ENCODE measurements at places on chromosomes 2 and 18.
A peak's percentile ranks its signal among the peaks of the same experiment; 100 is the strongest.

GRCh38 chr2:30454571-30454970, 7.5 kb downstream of the LCLAT1 start:
- H3K27me3 ChIP-seq = no peaks in the 10 kb centered on the region
- peaks cover 62% of the 10 kb centered on the region for H3K4me1 ChIP-seq
- H3K4me3 ChIP-seq = no peak overlapping the region
- DNase-seq = no peak
- peak overlapping the region; percentile 80 for H3K27ac ChIP-seq
- H3K36me3 ChIP-seq = peaks cover 2% of the 10 kb centered on the region

DNA sequence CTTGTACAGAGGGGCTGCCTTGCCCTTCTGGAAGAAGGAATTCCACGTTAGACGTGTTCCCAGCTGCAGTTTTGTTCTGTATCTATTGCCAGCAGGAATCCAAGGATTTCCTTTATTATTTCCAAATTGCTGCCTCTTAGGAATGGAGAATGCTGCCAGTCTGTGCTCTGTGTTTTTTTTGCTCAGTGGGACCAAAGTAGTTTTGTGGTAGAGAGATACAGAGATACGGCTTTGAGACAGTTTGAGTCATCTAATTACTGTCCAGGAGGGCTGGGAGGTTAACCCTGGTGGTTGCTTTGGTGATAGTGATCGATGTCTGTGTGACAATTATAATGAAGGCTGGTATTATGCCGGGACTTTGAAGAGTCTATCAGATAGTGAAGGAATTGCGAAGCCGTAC, 26.3 kb downstream of the ASAP2 start:
- H3K4me3 ChIP-seq = no peak overlapping the region
- H3K27me3 ChIP-seq = peaks cover 15% of the 10 kb centered on the region
- H3K4me1 ChIP-seq = no peaks in the 10 kb centered on the region
- no peaks in the 10 kb centered on the region for H3K36me3 ChIP-seq

GRCh38 chr18:7457262-7457661, 109.9 kb upstream of the PTPRM start:
- H3K4me3 ChIP-seq = no peak overlapping the region
- H3K27ac ChIP-seq = no peak overlapping the region
- no peaks in the 10 kb centered on the region for H3K4me1 ChIP-seq
- H3K36me3 ChIP-seq = no peaks in the 10 kb centered on the region
- DNase-seq = no peak

DNA sequence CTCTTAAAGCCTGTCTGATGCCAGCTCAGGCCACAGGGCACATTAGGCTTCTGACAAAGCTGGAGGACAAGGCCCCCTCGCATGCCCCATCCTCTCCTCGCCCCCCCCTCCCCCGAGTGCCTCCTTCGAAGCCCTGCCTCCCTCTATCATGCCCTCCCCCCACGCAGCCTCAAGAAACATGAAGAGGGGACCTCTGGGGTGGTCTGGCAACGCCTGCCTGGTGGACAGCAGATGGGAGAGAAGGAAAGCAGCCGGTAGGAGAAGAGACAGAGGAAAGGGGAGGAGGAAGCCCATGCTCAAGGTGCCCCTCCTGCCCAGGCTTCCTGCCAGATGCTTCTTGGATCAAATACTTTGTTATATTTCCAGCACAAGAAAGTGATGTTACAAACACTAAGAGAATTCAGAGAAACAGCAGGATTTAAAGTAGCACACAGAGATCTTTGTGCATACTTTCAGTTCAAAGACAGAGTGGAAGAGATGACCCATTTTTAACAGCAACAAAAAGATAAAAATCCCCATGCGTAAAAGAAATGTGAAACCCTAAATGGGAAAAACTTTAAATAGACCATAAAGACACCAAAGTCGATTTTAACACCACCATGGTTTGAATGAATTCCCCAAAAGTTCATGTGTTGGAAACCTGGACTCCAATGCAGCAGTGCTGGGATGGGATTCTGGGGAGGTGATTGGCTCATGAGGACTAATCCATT, 19.0 kb downstream of the BOK start:
- no peak overlapping the region for H3K27ac ChIP-seq
- DNase-seq = no peak
- peaks cover 9% of the 10 kb centered on the region for H3K4me1 ChIP-seq
- H3K4me3 ChIP-seq = no peak overlapping the region
- H3K27me3 ChIP-seq = no peaks in the 10 kb centered on the region

- no peaks in the 10 kb centered on the region for H3K27me3 ChIP-seq
- H3K27ac ChIP-seq = peak overlapping the region; percentile 80
Observed at GRCh38 chr2:165149439-165149838, 54.4 kb downstream of the SCN3A start.

DNA sequence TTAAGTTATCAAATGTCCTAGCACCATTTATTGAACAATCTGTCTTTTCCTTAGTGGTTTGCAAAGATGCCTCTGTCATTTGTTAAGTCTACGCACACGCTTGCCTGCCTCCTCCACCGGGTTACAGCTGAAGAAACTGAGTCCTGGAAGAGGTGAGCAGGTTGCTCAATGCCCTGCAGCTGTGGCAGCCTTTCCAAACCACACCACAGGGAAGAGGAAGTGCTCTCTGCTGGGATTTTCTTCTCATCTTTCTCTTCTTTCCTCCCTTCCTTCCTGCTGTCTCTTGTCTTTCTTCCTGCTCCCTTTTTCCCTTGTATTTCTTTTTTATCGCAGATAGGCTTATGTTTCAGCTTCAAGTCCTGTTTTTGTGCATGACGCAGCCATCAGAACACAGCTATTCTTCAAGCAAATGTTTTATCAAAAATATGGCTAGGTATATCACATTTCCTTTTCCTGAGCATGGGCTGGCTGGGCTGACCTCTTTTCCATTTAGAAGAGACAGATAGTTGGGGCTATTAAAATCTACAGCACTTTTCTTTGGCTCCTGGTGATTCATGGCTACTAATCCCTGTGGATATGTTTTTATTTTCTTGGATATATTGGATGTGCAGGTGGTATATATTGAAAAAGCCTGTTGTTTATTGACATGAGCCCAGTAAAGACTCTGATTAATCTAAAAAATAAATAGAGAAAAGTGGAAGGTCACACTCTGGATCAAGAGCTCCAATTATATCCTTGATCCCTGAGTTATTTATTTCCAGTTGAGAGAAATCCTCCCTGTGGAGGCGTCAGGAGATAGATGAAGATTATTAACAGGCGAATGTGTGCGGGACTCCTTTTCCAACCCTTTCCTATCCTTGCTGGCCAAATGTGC, 214.6 kb downstream of the TSN start:
- peaks cover 16% of the 10 kb centered on the region for H3K27me3 ChIP-seq
- no peaks in the 10 kb centered on the region for H3K36me3 ChIP-seq
- peaks cover 4% of the 10 kb centered on the region for H3K4me1 ChIP-seq
- DNase-seq = no peak
- H3K27ac ChIP-seq = no peak overlapping the region

GRCh38 chr2:40428439-40428838, 23.5 kb downstream of the SLC8A1 start:
- DNase-seq = no peak
- H3K4me3 ChIP-seq = no peak overlapping the region
- no peak overlapping the region for H3K27ac ChIP-seq
- H3K27me3 ChIP-seq = no peaks in the 10 kb centered on the region
- no peaks in the 10 kb centered on the region for H3K36me3 ChIP-seq

DNA sequence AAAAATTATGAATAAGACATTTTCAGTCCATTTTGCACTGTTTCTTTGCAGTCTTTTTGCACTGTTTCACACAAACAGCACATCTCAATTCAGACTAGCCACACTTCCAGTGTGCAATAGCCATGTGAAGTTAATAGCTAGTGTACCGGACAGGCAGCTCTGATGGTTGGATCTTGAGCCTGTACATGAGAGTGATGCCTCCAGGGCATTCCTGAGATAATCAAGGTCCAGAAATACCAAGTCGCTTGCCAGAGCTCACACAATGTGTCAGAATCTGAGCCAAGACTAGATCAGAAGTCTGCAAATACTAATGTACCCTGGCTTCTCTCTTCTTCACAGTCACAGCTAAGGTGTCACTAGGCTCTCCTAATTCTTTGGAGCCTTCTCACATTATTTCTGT, 180.2 kb downstream of the OSR1 start:
- no peaks in the 10 kb centered on the region for H3K4me1 ChIP-seq
- DNase-seq = no peak
- no peaks in the 10 kb centered on the region for H3K27me3 ChIP-seq
- no peak overlapping the region for H3K4me3 ChIP-seq

DNA sequence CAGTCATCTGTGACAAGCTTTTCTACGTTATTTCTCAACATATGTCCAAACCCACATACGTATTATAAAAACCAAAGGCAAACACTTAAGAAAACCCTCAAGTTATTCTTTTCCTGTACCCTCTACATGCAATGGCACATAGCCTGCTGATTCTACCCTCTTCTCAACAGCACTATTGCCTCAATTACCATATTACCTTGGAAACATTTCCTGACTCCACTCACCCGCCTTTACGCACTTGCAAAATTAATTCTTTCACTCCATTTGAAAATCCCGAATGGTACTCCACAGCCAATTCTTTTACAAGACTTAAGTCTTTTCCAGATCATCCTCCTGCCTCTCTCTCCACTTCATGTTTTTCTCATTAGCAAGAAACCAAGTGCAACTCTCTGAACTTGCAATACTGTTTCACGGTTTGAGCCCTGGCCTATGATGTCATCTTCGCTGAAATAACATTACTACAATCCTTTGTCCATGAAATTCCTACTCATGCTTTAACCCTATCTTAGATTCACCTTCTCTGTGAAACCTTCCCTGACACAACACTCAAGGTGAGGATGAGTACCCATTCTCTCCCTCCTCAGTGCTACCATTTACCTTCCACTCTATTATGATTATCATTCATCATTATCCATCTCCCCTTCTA, 29.0 kb downstream of the SESTD1 start:
- peak overlapping the region; percentile 5 for H3K27ac ChIP-seq
- DNase-seq = no peak
- H3K27me3 ChIP-seq = no peaks in the 10 kb centered on the region
- peaks cover 76% of the 10 kb centered on the region for H3K4me1 ChIP-seq
- H3K4me3 ChIP-seq = no peak overlapping the region

DNA sequence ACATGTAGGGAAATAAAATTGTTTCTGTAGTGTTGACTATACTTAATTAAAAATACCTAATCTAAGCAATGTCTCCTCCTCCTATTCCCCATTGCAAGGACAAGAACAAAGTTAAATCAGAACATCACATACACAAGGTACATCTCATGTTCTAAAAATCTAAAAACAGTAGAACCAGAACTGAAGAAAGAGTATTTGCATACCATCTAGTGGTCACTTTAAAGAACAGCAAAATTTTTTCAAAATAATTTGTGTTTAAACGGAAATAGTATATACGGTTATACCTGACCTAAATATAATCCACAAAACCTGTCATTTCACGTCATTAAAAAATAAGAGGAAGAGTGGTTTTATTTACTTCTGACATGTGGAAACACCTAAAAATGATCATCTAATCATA, 294.3 kb upstream of the KCNH7 start:
- no peaks in the 10 kb centered on the region for H3K27me3 ChIP-seq
- H3K36me3 ChIP-seq = no peaks in the 10 kb centered on the region
- no peaks in the 10 kb centered on the region for H3K4me1 ChIP-seq
- no peak for DNase-seq
- H3K27ac ChIP-seq = no peak overlapping the region
- H3K4me3 ChIP-seq = no peak overlapping the region

DNA sequence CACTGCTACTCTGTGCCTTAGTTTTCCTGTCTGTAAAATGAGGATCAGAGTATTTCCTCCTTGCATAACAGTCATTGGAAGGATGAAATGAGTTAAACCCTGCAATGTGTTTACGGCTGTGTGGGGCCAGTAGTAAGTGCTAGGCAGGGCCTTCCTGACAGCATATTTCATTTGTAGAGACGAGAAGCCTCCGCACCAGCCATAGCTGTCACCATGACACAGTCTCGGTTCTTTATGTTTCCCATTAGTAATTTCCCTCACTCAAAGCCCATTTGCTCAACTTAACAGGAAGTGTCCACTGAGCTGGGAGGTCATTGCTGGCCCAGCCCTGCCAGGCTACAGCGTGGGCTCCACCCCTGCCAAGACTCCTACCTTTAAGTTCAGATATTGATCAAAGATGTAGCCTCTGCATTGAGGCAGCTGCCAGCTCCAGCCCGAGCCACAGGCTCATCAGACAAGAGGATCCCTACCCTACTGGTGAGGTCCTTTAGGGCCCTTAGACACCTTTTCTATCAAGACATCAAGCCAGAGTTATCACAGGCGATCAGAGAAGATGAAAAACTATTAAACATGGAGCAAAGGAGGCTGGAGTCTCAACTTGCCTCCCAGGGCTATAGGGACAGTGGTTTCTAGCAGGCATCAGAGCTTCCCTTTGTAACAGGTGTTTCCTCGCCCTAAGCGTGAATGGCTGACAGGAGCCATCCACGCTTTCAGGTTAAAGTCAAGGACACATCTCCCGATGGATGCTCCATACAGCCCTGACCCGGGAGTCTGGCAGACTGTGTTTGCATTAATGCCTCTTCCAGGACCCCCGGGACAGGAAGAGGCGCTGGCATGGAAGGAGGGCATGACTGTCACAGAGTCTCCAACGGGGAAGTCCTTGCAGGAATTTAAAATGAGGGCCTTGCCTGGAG, 251.7 kb downstream of the NDUFA10 start:
- no peak overlapping the region for H3K4me3 ChIP-seq
- H3K4me1 ChIP-seq = no peaks in the 10 kb centered on the region
- no peak overlapping the region for H3K27ac ChIP-seq
- H3K27me3 ChIP-seq = peaks cover 36% of the 10 kb centered on the region
- peaks cover 3% of the 10 kb centered on the region for H3K36me3 ChIP-seq

DNA sequence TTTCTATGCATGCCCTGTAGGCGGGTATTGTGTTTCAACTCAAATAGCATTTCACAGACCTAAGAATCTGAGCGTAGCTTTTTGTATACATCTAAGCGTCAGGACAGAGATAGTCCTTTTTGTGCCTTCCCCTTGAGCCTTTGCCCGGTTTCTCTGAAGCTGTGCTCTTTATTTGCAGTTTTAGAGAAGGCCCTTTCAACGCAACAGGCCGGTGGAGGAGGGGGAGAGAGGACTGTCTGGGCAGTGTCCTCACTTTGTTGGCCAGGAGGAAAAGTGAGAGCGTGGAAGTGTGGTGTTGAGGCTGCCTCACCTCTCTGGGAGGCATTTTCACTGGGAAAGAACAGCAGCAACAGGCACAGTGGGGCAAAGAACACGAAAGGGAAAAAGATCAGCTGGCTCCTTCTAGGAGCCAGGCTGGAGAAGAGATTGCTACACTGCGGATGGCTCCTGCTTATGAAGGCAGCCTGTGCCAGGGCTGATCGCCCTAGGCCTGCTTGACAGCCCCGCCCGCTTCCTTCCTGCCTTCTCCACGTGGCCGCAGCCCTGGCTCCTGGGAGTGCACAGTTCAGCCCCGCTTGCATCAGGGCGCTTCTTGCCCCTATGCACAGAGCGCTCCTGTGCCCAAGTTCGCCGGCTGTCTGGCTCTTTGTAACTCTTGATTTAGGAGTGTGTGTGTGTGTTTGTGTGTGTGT, 195.6 kb upstream of the POU3F3 start:
- peaks cover 6% of the 10 kb centered on the region for H3K4me1 ChIP-seq
- no peak overlapping the region for H3K27ac ChIP-seq
- H3K4me3 ChIP-seq = no peak overlapping the region
- no peak for DNase-seq

DNA sequence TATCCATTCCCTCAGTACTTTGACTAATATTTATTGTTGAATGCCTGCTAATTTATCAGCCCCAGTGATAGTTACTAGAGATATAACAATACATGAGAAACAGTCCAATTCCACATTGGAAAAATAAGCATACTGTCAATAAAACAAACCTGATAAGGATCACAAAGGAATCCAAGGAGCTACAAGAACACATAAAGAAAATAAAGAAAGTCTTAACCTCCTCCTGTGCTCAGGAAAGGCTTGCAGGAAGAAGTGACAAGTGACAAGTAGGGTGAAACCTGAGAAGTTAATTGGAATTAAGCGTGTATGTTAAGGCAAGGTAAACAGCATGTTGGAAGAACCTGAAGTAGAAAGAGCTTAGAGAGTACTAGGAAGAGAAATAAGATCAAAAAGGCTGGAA, 20.3 kb upstream of the ASNSD1 start:
- H3K27me3 ChIP-seq = no peaks in the 10 kb centered on the region
- no peak overlapping the region for H3K27ac ChIP-seq
- H3K36me3 ChIP-seq = no peaks in the 10 kb centered on the region
- no peak overlapping the region for H3K4me3 ChIP-seq

Measured in naive B cell (primary cell).